ENCODE measurements at places on chromosomes 13 and 19.

GRCh38 chr19:40750874-40751537 is at the start of gene SNRPA:
Gene SNRPA (plus strand): TSS chr19:40751203. CDS start chr19:40751409, 206 bp downstream.
- DNase-seq: peak; percentile 97

- no peak for DNase-seq
These were observed 28.3 kb downstream of the CEBPA start for GRCh38 chr19:33273881-33274662.

DNA sequence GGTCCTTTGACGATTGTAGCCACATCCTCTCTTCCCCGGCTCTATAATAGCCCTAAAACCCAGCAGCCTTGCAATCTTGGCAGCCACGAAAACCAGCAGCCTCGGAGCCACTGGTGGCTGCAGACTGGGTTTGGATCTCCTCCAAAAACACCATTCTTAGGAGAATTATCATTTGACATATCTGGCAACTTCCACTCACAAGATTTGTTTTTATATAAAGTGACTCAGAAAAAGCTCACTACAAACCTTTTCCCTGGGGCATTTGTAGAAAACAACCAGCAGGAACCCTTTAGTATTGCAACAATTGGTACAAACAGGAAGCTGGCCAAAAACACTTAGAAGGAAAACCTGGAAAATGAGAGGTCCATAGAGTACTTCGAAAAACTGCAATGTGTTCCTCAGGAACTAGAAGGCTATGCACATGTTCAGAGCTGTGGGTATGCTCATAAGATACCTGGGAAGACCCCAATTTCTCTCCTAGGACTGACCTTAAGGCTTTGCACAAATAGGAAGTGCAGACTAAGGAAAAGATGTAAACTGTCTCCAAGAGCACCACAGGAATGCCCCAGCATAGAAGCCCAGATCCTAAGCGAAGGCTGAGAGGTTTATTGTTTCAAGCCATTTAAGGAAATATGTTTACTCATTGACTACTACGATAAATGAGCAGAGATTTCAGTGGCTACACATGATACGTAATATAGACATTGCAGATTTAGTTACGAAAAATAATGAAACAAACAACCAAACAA is 71.2 kb downstream of the MYO16 start:
- DNase-seq: no peak

DNA sequence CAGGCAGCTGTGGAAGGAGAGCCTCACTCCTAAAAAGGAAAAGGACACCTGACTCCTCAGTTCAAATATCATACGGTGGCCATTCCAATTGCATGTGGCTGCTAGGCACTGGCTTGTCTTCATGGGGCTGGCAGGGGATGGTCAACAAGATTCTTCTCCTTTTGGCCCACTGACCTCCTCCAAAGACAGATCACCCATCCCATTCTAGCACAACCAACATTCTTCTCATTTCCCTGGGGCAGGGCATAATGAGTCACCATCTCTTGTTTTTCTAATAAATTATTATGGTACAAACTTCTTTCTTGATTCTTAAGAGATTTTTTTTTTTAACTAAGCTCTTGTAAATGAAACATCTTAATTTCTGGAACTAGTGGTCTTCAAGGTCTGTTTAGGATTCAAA is 136.7 kb upstream of the NBEA start:
- DNase-seq: no peak
